ENCODE measurements at places on chromosomes 5 and 9. TPM values are rescaled to one million over a fixed set of nuclear protein-coding genes. Genes with fewer than 3 reads are reported as not detected.
A peak's percentile ranks its signal among the peaks of the same experiment; 100 is the strongest.

- H3K27me3 ChIP-seq, result no peaks in the 10 kb centered on the region
- no peak overlapping the region for H3K27ac ChIP-seq
- H3K36me3 ChIP-seq, result no peaks in the 10 kb centered on the region
- H3K4me1 ChIP-seq, result no peaks in the 10 kb centered on the region
- H3K4me3 ChIP-seq, result no peak overlapping the region
These were observed 47.0 kb upstream of the CAST start for GRCh38 chr5:96615223-96615622.

GRCh38 chr5:2333291-2333690 is 418.2 kb downstream of the IRX2 start:
- H3K27ac ChIP-seq, result no peak overlapping the region
- no peaks in the 10 kb centered on the region for H3K36me3 ChIP-seq
- H3K4me1 ChIP-seq, result no peaks in the 10 kb centered on the region

GRCh38 chr5:135950611-135951010 is 4.2 kb downstream of the LECT2 start:
- H3K27me3 ChIP-seq, result no peaks in the 10 kb centered on the region
- DNase-seq, result peak; percentile 75
- H3K4me3 ChIP-seq, result no peak overlapping the region
- H3K27ac ChIP-seq, result no peak overlapping the region
- H3K4me1 ChIP-seq, result no peaks in the 10 kb centered on the region

DNA sequence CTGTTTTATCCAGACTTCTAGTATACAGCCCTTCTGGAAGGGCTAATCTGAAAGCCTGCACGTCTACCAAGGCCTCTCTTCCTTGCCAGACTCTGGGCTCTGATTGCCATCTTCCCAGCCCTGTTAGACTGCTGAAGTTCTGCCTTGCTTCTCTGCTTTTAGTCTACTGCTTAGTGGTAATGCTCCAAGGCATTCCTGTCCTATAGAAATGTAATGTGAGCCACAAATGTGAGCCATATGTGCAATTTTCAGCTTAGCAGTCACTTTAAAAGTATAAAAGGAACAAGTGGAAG is 32.1 kb downstream of the WNK2 start:
- H3K4me3 ChIP-seq, result no peak overlapping the region
- no peaks in the 10 kb centered on the region for H3K36me3 ChIP-seq
- no peaks in the 10 kb centered on the region for H3K4me1 ChIP-seq

DNA sequence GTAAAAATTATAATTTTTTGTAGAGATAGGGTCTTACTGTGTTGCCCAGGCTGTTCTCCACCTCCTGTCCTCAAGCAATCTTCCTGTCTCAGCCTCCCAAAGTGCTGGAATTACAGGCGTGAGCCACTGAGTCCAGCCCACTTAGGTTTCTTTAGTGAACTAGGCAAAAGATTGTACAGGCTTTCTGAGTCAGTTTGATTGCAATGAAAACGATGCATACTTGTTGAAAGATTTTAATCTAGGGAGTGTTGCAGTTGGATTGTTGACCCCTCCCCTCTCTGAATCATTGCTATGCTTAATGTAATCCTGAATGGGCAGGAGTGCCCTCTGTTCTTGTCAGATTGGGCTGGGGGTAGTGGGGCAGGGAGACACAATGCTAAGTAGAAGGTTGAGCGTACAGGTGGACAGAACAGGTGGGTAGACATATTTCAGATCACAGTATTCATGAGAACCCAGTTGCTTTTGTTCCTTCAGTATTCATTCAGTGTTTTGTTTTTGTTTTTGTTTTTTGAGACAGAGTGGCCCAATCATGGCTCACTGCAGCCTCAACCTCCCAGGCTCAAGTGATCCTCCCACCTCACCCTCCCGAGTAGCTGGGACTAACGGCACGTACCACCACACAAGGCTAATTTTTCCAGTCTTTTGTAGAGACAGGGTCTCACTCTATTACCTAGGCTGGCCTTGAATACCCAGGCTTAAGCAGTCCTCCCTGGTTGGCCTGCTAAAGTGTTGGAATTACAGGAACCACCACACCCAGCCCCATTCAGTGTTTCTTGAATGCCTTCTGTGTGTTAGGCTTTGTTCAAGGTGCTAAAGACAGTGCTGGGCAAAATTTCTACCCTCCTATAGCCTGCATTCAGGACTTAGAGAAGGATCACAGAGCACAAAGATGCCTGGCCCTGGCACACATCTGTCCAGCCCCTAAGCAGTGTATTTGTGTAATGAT is 70.1 kb downstream of the KIAA1958 start:
- H3K27ac ChIP-seq, result no peak overlapping the region
- H3K36me3 ChIP-seq, result no peaks in the 10 kb centered on the region
- DNase-seq, result peak; percentile 75
- H3K4me3 ChIP-seq, result no peak overlapping the region
- H3K4me1 ChIP-seq, result peaks cover 12% of the 10 kb centered on the region
- H3K27me3 ChIP-seq, result no peaks in the 10 kb centered on the region

GRCh38 chr9:108710424-108710823 is 145.4 kb downstream of the ACTL7B start:
- no peaks in the 10 kb centered on the region for H3K36me3 ChIP-seq
- H3K4me1 ChIP-seq, result no peaks in the 10 kb centered on the region
- no peak for DNase-seq
- no peak overlapping the region for H3K4me3 ChIP-seq

- H3K27me3 ChIP-seq, result no peaks in the 10 kb centered on the region
- H3K4me3 ChIP-seq, result no peak overlapping the region
- no peak overlapping the region for H3K27ac ChIP-seq
- H3K4me1 ChIP-seq, result peaks cover 2% of the 10 kb centered on the region
These were observed 75.2 kb upstream of the MPDZ start for GRCh38 chr9:13354733-13355132.

DNA sequence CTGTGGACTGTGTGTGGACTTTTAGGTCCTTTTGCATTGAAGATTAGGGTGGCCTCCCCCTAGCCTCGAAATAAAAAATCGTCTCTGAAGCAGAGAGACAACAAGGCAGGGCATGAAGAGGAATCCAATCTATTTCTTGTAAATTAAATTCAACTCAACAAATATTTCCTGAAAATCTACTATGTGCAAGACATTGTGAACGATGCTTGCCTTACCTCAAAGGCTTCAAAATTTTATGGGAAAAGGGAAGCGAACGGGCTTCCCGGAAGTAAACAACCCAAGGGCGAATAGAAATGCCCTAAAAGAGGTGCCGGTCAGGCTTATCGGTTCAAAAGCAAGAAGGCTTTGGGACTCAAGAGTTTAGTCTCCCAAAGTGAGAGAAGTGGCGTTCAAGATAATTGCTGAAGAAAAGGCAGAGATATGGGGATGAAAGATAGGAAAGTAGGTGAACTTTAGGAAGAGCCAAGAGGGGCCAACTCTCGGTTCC is 525 bp downstream of the KIF24 start:
- no peak for DNase-seq
- H3K27ac ChIP-seq, result peak overlapping the region; percentile 65
- no peaks in the 10 kb centered on the region for H3K27me3 ChIP-seq
- no peaks in the 10 kb centered on the region for H3K36me3 ChIP-seq
- peak overlapping the region; percentile 67 for H3K4me3 ChIP-seq
- H3K4me1 ChIP-seq, result peaks cover 8% of the 10 kb centered on the region

DNA sequence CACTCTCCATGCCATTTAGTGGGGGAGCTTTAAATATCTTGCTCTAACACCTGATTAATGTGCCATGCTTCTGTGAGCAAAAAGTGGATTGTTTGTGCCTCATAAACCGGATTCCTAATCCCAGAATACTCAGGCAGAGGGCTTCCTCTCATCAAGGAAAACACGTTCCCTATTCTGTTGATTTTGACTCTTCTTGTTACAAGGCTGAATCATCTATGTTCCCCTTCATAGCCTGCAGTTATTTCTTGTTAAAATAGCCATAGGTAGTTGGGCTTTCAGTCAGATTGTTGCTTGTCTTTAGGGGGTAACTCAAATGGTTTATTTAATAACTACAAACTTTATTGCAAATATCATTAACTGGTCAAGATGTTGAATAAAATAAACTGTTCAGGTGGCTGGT is 26.6 kb downstream of the ROPN1L start:
- no peak overlapping the region for H3K27ac ChIP-seq
- H3K27me3 ChIP-seq, result peaks cover under 1% of the 10 kb centered on the region
- DNase-seq, result no peak
- no peak overlapping the region for H3K4me3 ChIP-seq
- peaks cover 12% of the 10 kb centered on the region for H3K4me1 ChIP-seq
- H3K36me3 ChIP-seq, result no peaks in the 10 kb centered on the region

- no peak overlapping the region for H3K4me3 ChIP-seq
- no peaks in the 10 kb centered on the region for H3K27me3 ChIP-seq
- no peaks in the 10 kb centered on the region for H3K36me3 ChIP-seq
These were observed 222.3 kb downstream of the FBXL7 start for GRCh38 chr5:15722305-15722704.

GRCh38 chr5:91643797-91644196 is 260.7 kb upstream of the ARRDC3 start:
- no peaks in the 10 kb centered on the region for H3K27me3 ChIP-seq
- H3K4me1 ChIP-seq, result no peaks in the 10 kb centered on the region
- peak; percentile 16 for DNase-seq
- H3K36me3 ChIP-seq, result no peaks in the 10 kb centered on the region
- H3K4me3 ChIP-seq, result no peak overlapping the region

GRCh38 chr5:91457681-91458058 is 74.6 kb upstream of the ARRDC3 start:
- DNase-seq, result no peak
- H3K4me3 ChIP-seq, result no peak overlapping the region
- no peaks in the 10 kb centered on the region for H3K36me3 ChIP-seq
- H3K27ac ChIP-seq, result no peak overlapping the region
- H3K27me3 ChIP-seq, result no peaks in the 10 kb centered on the region

DNA sequence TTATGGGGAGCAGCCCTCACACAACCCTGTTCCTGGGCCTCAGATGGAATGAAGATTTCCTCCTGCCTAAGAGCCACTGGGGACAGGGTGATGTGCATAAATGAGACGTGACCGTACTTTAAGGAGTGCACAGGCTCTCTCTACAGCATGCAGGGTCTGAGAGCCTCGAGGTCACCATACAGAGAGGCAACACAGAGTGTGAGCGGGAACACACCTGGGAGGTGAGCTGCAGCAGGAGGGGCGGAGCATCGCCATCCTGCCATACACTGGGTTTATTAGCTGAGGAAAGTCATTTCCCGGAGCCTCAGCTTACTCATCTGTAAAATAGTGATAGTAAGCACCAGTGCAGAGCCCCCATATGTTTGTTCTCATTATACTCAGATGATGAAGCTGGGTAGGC is 182.5 kb upstream of the RAD23B start:
- no peaks in the 10 kb centered on the region for H3K4me1 ChIP-seq
- H3K36me3 ChIP-seq, result no peaks in the 10 kb centered on the region
- H3K27ac ChIP-seq, result no peak overlapping the region
- no peak for DNase-seq

DNA sequence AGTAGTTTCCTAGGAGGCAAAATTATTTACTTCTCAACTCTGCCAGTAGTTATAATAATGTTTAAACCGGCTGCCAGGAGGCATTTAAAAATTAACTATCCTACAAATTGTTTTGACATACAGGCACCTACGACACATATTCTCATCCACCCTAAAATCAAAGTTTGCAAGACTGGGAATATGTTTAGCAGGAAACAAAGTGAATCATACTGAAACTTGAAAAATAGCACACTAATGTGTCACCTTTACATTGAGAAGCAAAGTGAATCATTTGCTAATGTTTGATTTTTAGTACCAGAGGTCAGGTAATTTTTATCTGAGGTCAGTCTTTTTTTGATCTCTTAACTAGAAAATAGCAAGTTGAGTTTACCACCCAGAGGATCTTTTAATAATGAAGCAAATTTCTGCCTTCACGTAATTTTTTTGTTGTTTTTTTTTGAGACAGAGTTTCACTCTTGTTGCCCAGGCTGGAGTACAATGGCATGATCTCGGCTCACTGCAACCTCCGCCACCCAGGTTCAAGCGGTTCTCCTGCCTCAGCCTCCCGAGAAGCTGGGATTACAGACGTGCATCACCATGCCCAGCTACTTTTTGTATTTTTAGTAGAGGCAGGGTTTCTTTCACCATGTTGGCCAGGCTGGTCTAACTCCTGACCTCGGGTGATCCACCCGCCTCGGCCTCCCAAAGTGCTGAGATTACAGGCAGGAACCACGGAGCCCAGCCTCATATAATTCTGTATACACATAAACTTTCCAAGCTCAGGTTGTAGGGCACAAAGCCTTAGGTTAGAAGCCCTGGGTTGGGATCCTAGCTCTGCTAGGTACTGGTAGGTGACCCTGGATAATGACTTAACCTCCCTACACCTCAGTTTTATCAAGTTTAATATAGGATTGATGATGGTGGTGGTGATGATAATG is 124.3 kb downstream of the UGCG start:
- DNase-seq, result peak; percentile 83
- no peaks in the 10 kb centered on the region for H3K27me3 ChIP-seq
- H3K36me3 ChIP-seq, result no peaks in the 10 kb centered on the region
- H3K4me1 ChIP-seq, result peaks cover 6% of the 10 kb centered on the region
- no peak overlapping the region for H3K4me3 ChIP-seq

GRCh38 chr9:106878081-106878837 is 15.3 kb downstream of the ZNF462 start:
- no peak overlapping the region for H3K4me3 ChIP-seq
- H3K27me3 ChIP-seq, result no peaks in the 10 kb centered on the region
- H3K36me3 ChIP-seq, result no peaks in the 10 kb centered on the region
- H3K4me1 ChIP-seq, result peaks cover 24% of the 10 kb centered on the region
- no peak for DNase-seq

DNA sequence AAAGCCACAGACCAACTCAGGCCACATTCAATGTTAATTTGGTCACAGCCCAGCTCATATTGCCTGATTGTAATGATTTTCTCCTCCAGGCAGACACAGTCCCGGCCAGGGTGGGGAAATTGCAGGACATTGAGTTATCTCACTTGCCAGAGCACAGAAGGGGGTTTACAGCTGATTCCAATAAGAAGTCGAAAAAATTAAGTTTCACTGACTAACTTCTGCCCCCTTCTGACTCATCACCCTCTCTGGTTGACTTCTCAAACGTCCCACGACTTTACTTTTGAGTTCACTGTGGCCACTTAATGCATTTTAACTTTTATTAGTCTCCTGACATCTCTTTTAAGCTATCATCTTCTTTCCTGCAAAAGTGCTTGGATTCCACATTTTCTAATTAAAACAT is 321.4 kb upstream of the WWC1 start:
- H3K4me3 ChIP-seq, result no peak overlapping the region
- no peaks in the 10 kb centered on the region for H3K27me3 ChIP-seq
- H3K27ac ChIP-seq, result no peak overlapping the region
- no peaks in the 10 kb centered on the region for H3K36me3 ChIP-seq

PCDHGA4 gene
- polyA plus RNA-seq, result 3.5 TPM

ACOT12 gene
- not detected for polyA plus RNA-seq

PRRC1 gene
- 63.1 TPM for polyA plus RNA-seq

STPG3 gene
- not detected for polyA plus RNA-seq

TMEM215 gene
- polyA plus RNA-seq, result not detected

SHC3 gene
- polyA plus RNA-seq, result 4.5 TPM

GABRB2 gene
- polyA plus RNA-seq, result not detected

ROR2 gene
- polyA plus RNA-seq, result 3.5 TPM
